Stimulated activated CD8-positive, alpha-beta memory T cell treated with anti-CD3 and anti-CD28 coated beads, Interleukin-12 subunit alpha, Interleukin-12 subunit beta, amount 100 ng/mL, for 1 hour (primary cell): ENCODE measurements at places on chromosomes 13 and 19.

- no peak for DNase-seq
These were observed 118.3 kb upstream of the GJB6 start for GRCh38 chr13:20350382-20350763.

GRCh38 chr19:7933411-7933810 lies 7.5 kb upstream of the CTXN1 start:
- no peak for DNase-seq

DNA sequence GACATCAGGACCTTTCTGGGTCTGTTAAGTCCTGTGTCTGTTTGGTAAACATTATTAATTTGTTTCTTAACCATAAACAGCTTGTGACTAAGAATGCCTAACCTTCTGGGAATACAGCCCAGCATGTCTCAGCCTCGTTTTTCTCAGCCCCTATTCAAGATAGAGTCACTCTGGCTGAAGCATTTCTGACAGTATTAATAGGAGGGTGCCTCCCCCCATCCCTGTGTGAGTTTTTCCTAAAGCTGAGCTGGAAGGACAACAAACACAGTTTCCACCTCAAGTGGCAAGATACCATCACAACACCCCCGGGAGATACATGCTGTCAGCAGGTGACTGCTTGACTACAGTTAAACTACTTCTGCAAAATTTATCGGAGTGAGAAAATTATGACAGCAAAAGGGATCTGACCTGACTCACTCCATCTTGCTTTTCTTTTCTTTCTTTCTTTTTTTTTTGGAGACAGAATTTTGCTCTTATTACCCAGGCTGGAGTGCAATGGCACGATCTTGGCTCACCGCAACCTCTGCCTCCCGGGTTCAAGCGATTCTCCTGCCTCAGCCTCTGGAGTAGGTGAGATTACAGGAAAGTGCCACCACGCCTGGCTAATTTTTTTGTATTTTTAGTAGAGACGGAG lies 59.3 kb upstream of the ABCC4 start:
- no peak for DNase-seq

DNA sequence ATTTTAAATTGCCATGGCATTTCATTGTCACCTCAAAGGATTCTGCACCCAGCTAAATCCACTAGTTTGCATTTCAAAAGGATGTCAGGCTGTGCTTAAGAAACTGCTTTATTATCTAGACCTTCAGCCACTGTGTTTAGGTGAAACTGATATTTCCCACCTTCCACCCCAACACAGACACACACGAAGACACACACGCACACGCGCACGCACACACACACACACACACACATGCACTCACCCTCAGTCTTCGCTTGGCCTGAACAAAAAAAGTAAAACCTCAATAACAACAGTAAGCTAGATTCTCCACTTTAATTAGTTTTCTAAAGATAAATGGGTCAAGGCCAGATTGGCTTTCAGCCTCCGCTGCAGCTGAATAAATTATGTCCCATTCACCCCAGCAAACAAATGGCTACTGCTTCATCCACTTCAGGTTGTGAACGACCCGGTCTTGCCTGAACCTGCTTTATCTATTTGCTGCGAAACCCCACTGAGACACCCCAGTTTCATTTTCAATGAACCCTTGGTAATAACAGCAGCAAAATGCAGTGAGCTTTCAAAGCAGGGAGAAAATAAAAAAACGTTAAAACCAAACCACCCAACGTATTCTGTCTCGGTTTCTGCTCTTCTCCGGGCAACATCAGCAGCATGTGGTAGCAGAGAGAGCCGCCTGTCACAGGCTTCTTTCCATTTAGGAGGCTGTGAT lies 166.8 kb downstream of the DCT start:
- no peak for DNase-seq

GRCh38 chr19:39152066-39152465 lies 26.5 kb downstream of the PAK4 start:
- DNase-seq, result no peak

DNA sequence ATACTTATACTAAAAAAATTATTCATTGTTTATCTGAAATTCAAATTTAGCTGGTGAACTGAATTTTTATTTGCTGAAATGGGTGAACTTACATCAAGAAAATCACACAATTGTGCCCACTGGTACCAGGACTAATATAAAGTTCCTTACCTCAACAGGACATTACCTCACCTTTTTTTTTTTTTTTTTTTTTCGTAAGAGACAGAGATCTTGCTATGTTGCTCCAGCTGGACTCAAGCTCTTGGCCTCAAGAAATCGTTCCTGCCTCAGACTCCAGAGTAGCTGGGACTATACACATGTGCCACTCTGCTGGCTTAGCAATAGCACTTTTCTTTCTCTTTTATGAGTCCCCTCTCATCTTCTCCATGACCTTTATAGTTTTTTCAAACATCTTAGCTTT lies 22.5 kb upstream of the NDFIP2 start:
- DNase-seq, result no peak

GRCh38 chr13:59780058-59780457 lies 383.7 kb downstream of the DIAPH3 start:
- DNase-seq, result no peak

- DNase-seq, result no peak
These were observed 1556.0 kb downstream of the EFNB2 start for GRCh38 chr13:104979281-104980030.

DNA sequence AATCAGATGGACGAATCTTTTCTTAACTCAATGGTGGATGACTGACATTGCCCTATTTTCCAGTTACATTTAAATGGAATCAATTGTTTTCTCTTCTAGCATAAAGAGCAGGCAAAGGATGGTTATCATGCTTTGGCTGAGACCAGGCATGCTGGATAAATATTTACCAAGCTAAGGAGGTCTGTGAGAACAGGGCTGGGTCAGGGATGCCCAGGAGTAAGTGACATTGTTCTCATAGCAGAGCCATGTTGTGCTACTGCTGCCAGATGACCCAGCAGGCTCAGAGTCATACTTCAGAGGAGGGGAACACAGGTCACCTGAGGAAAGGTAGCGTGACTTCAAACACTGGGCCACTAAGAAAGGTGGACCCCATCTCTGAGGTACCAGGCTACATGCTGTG lies 116.0 kb upstream of the RNF113B start:
- DNase-seq, result no peak

DNA sequence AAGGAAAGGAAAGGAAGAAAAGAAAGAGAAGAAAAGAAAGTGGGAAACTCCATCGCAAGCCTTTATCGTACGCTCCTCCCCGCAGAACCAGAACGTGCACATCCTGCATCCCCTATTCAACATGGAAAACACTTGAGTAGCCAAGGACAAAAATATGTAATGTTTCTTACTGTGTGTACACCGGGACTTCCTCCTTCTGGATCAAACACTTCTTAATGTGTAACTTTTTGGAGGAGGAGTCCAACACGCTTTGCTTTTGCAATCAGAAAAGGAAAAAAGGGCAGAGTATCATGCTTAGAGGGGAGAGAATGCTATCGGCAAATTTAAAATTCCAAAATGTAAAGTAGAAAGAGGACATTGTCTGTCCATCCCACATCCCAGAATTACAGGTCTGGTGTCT lies 7.8 kb upstream of the SHFL start:
- DNase-seq, result no peak

DNA sequence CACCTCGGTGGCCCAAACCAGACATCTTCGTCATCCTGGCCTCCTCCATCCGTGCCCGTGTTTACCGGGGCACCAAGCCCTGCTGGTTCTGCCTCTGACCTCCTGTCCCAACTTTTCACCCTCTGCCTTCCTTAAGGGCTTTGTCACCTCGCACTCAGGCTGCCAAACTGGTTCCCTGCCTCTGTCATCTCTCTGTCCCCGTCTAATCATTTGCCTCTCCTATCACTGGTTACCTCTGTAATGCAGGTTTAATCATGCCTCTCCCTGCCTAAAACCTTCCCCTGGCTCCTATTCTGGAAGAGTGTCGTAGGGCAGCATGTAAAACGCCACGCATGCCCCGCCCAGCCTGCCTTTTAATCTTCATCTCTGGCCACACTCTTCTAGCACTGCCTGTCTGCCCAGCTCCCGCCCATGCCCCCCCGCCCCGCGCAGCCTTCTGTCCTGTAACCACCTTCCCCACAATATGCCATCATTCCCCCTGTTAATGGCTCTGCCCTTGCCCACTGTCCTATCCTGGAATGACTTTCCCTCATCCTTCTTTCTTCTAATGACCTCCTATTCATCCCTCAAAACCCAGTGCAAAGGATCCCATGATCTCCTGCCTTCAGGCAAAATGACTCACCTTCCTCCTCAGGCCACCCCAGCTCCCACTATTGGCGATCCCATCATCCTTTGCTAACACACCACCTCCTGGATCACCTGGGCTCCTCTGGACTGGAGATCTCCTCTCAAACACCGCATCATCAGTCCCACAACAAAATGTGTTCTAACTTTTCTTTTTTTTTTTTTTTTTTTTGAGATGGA lies 66.7 kb downstream of the PEX11G start:
- DNase-seq, result no peak

DNA sequence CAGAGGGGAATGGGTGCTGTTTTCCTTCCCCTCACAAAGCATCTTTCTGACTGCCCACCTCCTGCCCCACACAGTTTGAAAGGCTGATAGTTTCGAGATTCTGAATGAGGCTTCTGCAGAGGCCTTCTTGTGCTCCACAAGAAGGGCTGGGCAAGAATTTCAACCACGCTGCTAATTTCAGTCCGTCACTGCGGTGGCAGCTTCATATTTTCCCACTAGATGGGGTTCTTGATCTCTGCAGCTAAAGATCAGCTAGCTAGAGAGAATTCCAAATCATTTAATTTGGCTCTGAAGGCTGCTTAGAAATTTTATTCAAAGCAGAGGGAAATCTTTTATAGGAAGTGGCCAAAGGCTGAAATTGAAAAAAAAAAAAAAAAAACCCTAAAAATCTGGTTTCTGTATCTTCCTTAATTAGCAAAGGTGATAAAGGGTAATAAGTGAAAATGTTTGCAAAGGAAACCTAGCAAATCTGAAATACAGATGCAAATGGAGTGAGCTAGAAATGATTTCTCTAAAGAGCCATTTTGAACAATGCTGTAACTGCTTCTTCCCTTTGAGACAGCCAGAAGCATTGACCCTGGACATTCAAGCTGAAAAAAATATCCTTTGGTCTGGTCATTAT lies 38.0 kb upstream of the C13orf42 start:
- DNase-seq, result no peak

- DNase-seq, result no peak
These were observed 815.4 kb downstream of the DACH1 start for GRCh38 chr13:71051573-71051972.

DNA sequence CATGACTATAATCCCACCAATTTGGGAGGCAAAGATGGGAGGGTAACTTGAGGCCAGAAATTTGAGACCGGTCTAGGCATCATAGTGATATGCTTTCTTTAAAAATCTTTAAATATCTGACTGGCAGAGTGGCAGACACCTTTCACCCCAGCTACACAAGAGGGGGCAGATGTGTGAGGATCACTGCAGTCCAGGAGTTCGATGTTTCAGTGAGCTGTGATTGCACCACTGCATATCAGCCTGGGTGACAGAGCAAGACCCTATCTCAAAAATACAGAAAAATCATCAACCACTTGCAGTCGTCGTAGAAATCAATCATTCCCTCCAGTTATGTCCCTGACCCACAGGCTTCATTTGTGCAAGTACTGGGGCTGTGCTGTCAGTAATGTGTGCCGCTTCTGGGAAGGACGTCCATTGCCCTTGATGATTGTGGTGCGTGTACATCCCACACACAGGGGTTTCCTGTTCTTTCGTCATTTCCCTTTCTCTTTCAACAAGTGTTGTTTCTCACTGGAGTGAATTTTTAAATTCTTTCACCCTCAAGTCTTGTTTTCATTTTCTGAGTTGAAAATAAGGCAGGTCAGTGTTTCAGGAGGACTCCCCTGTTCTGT lies 1.4 kb downstream of the LGALS14 start:
- DNase-seq, result no peak

- DNase-seq, result no peak
These were observed 8.9 kb upstream of the GDF15 start for GRCh38 chr19:18377026-18377425.

- DNase-seq, result no peak
These were observed 127.3 kb downstream of the UQCRFS1 start for GRCh38 chr19:29085630-29086029.

DNA sequence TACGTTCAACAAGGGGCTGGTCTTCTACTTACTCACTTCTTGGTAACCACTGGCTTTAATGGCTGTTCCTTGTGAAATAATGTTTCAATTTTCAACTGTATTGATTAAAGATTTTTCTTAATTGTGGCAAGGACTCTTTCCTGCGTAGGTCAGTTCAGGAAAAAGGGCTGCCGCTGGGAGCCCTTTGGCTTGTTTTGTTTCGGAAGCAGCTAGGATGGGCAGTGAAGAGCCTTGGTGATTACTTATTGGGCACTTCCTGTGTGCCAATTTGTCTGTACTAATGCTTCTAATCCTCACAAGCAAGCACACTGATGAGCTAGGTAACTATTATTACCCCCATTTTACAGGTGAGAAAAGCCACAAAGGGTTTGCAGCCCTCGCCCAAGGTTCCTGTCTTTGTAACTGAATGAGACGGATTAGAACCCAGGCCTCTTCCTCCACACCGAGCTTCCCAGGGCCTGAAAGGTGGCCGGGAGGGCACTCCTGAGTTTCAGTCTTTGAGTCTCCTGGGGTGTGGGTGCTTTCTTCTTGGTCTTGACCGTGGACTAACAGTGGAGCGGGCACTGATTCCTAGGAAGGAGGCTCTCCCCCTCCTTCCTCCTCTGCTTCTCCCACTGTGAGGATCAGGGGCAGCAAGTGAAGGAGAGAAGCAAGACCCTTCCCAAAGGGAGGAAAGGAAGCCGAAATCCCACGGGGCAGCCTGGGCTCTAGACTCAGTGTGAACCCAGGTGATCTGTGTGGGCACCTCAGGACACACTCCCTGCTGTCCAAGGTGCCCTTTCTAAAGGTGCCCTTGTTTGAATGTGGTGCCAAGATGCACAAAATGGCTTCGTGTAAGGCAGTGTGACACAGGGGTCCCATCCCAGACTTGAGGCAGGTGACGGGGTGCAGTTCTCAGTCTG lies 3.7 kb downstream of the COL4A2 start:
- DNase-seq, result no peak

DNA sequence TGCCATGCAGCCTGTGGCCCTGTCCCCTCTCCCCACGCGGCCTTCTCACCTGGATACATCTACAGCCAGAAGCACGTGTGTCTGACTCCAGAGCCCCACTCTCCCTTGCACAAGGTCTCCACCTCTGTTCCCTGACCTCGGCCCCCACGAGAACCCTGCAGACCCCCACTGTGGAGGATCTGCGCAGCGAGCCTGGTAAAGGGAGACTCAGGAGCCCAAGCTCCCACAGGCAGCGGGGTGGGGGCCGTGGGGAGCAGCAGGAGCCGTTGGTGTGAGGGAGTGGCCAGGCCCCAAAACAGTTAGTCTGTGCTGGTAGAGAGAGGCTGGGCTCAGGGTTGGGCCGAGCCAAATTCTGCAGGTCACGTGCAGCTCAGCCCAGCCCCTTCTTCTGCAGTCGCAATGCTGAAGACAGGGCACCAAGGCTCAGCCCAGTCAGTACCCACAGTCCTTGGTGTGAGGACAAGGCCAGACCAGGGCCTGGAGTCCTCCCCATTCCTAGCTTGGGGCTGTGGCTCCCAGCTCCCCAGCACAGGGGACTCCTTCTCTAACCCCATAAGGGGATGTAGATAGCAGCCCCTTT lies 28.7 kb upstream of the SLC7A10 start:
- no peak for DNase-seq

GRCh38 chr13:51885651-51886050 lies 23.9 kb downstream of the CCDC70 start:
- no peak for DNase-seq
